ENCODE measurements at places on chromosomes 7 and 10. TPM values are rescaled to one million over a fixed set of nuclear protein-coding genes. Genes with fewer than 3 reads are reported as not detected.

DNA sequence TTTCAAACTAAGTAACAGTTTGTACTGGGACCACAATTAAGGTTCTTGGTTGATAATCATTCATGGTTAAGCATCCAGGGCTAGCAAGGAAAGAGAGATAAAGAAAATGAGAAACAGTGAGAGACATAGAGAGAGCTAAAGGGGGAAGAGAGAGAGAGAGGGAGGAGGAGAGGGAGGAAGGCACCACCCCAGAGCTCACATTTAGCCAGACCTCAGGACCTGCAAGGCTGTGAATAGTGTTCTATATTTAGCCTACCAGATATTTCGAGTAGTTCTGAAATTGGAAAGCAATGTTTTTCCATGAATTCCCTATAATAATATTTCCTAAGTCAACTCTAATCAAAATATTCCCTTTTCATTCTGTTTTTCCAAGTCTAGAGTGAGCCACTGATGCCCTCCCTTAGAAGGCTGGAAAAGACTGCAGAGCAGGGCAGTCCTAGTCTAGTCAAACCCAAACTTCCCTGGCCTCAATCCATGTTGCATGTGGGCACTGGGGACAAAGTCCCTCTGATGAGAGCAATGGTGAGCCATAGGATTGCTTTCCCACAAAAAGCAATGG, 119.4 kb upstream of the INHBA start:
- H3K36me3 ChIP-seq: peaks cover 3% of the 10 kb centered on the region
- H3K4me1 ChIP-seq: peaks cover 7% of the 10 kb centered on the region
- no peak overlapping the region for H3K4me3 ChIP-seq
- peak overlapping the region; percentile 52 for H3K27ac ChIP-seq
- peaks cover 13% of the 10 kb centered on the region for H3K27me3 ChIP-seq
- no peak for DNase-seq

IDI2 gene
- total RNA-seq: not detected

DNA sequence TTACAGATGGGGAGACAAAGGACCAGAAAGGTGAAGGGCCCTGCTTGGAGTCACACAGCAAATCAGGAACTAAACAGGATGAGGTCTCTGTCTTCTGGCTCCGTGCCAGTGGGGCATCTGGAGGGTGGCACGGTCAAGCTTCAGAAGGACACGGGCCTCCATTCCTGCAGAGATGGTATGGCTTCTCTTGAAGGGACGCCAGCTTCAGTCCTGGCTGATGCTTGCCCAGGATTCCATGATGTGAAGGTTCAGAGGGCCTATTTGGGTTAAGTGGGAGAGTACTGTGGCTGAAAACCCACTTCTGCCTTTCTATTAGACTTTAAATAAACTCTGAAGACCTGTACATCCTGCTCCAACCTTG, 6.1 kb downstream of the RAMP3 start:
- no peak overlapping the region for H3K4me3 ChIP-seq
- peaks cover 23% of the 10 kb centered on the region for H3K27me3 ChIP-seq
- DNase-seq: no peak
- peaks cover 11% of the 10 kb centered on the region for H3K4me1 ChIP-seq
- no peak overlapping the region for H3K27ac ChIP-seq

LRRTM3 gene
- not detected for total RNA-seq

DNA sequence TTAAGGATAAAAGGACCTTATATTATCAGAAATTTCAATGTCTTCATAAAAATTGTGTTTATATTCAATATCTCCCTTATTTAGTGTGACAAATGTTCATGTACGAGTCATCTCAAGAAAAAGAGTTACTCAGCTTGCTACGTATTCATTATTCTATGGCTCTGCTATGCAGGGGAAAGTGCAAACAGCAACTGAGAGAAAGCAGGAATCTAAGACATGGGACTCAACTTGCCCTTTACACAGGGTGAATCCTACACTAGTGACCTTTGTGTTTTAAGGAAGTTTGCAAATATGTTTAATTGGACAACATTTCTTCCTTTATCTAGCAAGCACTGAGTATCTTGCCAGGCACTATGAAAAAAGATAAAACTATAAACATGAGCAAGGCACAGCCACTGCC, 104.7 kb downstream of the NPSR1 start:
- H3K36me3 ChIP-seq: no peaks in the 10 kb centered on the region
- no peak overlapping the region for H3K27ac ChIP-seq
- DNase-seq: no peak
- no peak overlapping the region for H3K4me3 ChIP-seq
- H3K27me3 ChIP-seq: no peaks in the 10 kb centered on the region

SH2B2 gene
- total RNA-seq: 0.97 TPM

- peaks cover 6% of the 10 kb centered on the region for H3K27me3 ChIP-seq
- no peak overlapping the region for H3K4me3 ChIP-seq
- no peak overlapping the region for H3K27ac ChIP-seq
- DNase-seq: no peak
These were observed 167.7 kb downstream of the MAGI2 start for GRCh38 chr7:79285756-79286155.

- H3K27me3 ChIP-seq: no peaks in the 10 kb centered on the region
- H3K4me1 ChIP-seq: peaks cover 6% of the 10 kb centered on the region
- no peak overlapping the region for H3K4me3 ChIP-seq
- no peak for DNase-seq
These were observed 10.1 kb downstream of the IRF5 start for GRCh38 chr7:128947854-128948253.

GRCh38 chr7:66307591-66308215, 102.6 kb downstream of the TPST1 start:
- peaks cover 2% of the 10 kb centered on the region for H3K36me3 ChIP-seq
- H3K27ac ChIP-seq: no peak overlapping the region
- no peak overlapping the region for H3K4me3 ChIP-seq
- DNase-seq: no peak

DNA sequence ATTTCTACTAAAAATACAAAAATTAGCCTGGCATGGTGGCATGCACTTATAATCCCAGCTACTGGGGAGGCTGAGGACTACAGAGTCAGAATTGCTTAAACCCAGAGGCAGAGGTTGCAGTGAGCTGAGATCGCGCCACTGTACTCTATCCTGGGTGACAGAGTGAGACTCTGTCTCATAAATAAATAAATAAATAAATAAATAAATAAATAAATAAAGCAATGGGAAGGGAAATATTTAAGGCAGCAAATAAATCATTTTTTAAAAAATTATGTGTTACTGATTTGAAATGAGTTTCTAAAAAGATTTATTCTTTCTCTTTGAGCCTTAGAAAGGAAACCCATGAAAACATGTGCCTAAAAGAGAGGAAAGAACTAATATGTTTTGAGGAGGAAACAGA, 45.2 kb upstream of the ZEB1 start:
- no peak overlapping the region for H3K27ac ChIP-seq
- H3K4me1 ChIP-seq: no peaks in the 10 kb centered on the region
- no peak overlapping the region for H3K4me3 ChIP-seq
- no peak for DNase-seq
- peaks cover 5% of the 10 kb centered on the region for H3K36me3 ChIP-seq
- no peaks in the 10 kb centered on the region for H3K27me3 ChIP-seq

SPOCK2 gene
- total RNA-seq: 370 TPM

GRCh38 chr7:131909151-131909768, 352.8 kb upstream of the PODXL start:
- H3K27ac ChIP-seq: no peak overlapping the region
- no peaks in the 10 kb centered on the region for H3K36me3 ChIP-seq
- peaks cover 36% of the 10 kb centered on the region for H3K27me3 ChIP-seq

DNA sequence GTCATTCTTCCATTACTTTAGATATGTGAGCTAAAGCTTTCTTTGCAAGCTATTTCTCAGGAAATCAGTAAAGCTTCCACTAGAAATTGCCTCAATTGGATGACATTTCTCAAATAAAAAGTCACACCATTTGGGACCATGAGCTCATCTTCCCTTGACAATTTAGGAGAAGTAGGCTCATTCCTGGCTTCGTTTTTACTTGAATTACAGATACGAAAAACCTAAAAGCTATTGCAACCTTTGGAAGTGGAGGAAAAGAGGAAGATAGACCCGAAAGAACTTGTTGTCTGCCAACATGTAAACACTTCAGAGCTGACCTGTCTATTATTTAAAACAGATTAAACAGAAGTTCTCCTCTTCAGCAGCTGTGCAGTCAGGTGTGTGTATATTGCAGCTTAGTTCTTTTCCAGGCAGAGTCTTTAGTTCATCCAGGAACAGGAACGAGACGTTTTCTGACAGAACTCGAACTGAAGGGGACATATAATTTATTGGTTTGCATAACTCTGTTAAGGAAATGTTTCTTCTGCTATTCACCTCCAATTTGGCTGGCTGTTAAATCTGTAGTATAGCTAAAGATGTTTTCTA, 43.1 kb upstream of the ST8SIA6 start:
- no peaks in the 10 kb centered on the region for H3K4me1 ChIP-seq
- DNase-seq: no peak
- no peaks in the 10 kb centered on the region for H3K36me3 ChIP-seq
- peaks cover 23% of the 10 kb centered on the region for H3K27me3 ChIP-seq
- no peak overlapping the region for H3K4me3 ChIP-seq

DNA sequence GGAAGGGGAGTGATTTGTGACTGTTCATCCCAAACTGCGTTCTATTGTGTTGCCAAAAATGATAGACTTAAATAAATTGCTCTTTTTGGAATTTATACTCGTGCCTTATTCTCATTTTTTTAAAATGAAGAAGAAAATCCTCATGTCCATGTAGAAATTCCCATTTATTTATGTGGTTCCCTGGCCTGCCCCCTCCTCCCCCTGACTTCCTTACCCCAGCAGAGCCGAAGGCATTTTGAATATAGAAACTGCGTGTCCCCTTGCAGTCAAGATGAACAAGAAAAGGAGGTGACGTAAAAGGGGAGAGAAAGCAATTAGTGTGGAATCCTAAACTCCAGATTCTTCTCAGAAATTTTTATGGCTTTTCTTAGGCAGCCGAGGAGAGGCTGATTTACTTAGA, 126.1 kb downstream of the FAM204A start:
- no peak for DNase-seq
- H3K27me3 ChIP-seq: peaks cover 29% of the 10 kb centered on the region
- H3K4me1 ChIP-seq: no peaks in the 10 kb centered on the region
- no peak overlapping the region for H3K4me3 ChIP-seq
- H3K36me3 ChIP-seq: no peaks in the 10 kb centered on the region
- H3K27ac ChIP-seq: no peak overlapping the region

GRCh38 chr10:13659887-13660550, 73.3 kb downstream of the PRPF18 start:
- H3K4me3 ChIP-seq: peak overlapping the region; percentile 16
- no peak overlapping the region for H3K27ac ChIP-seq
- peaks cover 10% of the 10 kb centered on the region for H3K27me3 ChIP-seq

DNA sequence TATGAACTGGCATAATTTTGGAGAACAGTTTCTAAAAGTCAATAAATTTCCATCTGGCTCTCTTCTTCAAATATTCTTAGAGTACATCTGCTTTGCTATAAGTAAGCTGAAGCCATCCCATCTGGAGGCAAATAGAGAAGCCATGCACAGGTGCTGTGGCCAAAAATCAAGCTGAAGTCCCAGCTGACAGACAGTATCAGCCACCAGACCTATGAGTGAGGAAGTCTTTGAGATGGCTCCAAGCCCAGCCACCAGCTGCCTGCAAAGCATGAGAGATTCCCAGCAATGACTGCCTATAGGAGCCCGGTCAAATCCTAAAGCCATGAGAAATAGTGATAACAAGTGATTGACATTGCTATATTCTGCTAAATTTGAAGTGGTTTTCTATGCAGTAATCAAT, 21.7 kb upstream of the PRSS58 start:
- H3K27ac ChIP-seq: no peak overlapping the region
- no peak overlapping the region for H3K4me3 ChIP-seq
- DNase-seq: no peak
- H3K4me1 ChIP-seq: no peaks in the 10 kb centered on the region
- H3K27me3 ChIP-seq: peaks cover 46% of the 10 kb centered on the region

DNA sequence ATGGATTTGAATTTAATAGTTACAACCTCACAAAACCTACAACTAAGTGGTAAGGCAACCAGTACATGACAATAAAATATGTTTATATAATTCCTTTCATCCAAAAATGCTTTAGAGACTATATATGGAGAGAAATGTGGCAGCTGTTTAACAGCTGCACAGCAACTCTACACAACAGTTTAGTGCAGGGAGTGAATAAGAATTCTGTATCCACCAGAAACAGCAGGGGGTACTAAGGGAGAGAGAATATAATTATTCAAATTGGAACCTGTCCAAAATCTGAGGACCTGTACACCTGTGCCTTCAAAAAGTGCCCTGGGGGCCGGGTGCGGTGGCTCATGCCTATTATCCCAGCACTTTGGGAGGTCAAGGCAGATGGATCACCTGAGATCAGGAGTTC, 49.6 kb downstream of the POLL start:
- no peak for DNase-seq
- no peaks in the 10 kb centered on the region for H3K4me1 ChIP-seq
- no peaks in the 10 kb centered on the region for H3K27me3 ChIP-seq
- H3K36me3 ChIP-seq: peaks cover 4% of the 10 kb centered on the region
- no peak overlapping the region for H3K4me3 ChIP-seq
- H3K27ac ChIP-seq: no peak overlapping the region
